ENCODE measurements at places on chromosomes 3 and 15.

- no peak for DNase-seq
Measured at GRCh38 chr3:172084871-172085556, 45.6 kb downstream of the FNDC3B start.

- no peak for DNase-seq
Measured at GRCh38 chr3:188303286-188303799, 149.4 kb downstream of the LPP start.

- DNase-seq = no peak
Measured at GRCh38 chr3:143099690-143100089, 19.9 kb upstream of the CHST2 start.

DNA sequence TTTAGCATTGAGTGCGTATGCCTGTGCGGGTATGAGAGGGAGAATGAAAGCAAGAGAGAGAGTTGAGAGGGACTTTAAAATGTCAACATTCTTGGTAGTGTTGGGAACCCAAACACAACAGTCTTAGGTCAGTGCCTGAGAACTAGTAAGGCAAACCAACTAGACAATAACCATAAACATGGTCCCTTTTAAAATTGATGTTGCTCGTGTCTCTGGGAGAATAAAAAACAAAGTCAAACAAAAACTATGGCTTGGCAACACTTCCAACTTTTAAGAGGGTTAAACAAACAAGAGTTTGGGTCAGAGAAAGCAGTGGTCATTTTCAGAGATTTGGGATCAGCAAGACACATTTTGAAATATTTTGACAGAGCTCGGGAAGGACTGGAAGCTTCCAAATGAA lies 146.7 kb upstream of the THBS1 start:
- no peak for DNase-seq

DNA sequence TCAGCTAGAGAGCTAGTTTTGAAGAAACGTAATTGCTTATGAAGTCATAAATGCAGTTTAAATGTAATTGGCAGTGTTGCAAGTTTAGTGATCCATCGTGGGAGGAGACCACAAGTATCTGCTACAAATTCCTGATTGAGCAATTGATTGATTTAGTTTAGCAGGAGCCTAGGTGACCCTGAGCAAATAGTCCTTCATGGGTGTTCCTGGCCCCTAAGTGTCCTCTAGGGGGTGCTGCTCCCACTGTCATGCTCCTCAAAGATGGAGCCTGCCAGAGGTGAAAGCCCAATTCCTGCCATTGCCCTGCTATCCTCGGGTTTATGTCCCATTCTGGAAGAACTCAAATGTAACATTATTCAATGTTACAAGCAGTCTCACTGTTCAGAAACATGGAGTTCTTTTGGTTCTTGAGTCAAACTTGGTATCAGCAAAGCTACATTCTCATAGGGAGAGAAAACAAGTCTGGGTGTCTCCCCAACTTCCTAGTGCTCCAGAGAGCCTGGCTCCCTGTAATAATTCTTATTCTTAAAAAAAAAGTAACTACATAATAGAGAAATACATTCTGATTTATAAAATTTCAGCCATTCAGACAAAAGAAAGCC lies 29.8 kb upstream of the SENP5 start:
- peak; percentile 54 for DNase-seq

All from pons (tissue), 1 donor.